ENCODE measurements at places on chromosomes 2 and 18.

GRCh38 chr18:289026-289425, 21.2 kb upstream of the THOC1 start:
- H3K27me3 ChIP-seq = peaks cover 29% of the 10 kb centered on the region
- H3K4me3 ChIP-seq = no peak overlapping the region
- no peaks in the 10 kb centered on the region for H3K36me3 ChIP-seq
- DNase-seq = no peak
- H3K27ac ChIP-seq = no peak overlapping the region

- H3K4me1 ChIP-seq = peaks cover 12% of the 10 kb centered on the region
- peaks cover 3% of the 10 kb centered on the region for H3K27me3 ChIP-seq
- no peak overlapping the region for H3K4me3 ChIP-seq
- DNase-seq = peak; percentile 20
- no peak overlapping the region for H3K27ac ChIP-seq
- no peaks in the 10 kb centered on the region for H3K36me3 ChIP-seq
Measured at GRCh38 chr2:230160112-230160660, 59.6 kb downstream of the SP110 start.

GRCh38 chr2:100606332-100606725, 43.5 kb downstream of the PDCL3 start:
- H3K27me3 ChIP-seq = no peaks in the 10 kb centered on the region
- H3K36me3 ChIP-seq = no peaks in the 10 kb centered on the region
- no peak for DNase-seq
- H3K4me1 ChIP-seq = peaks cover 30% of the 10 kb centered on the region

GRCh38 chr2:26850000-26850431, 2.1 kb downstream of the DPYSL5 start:
- no peaks in the 10 kb centered on the region for H3K36me3 ChIP-seq
- no peak for DNase-seq
- H3K4me3 ChIP-seq = no peak overlapping the region

DNA sequence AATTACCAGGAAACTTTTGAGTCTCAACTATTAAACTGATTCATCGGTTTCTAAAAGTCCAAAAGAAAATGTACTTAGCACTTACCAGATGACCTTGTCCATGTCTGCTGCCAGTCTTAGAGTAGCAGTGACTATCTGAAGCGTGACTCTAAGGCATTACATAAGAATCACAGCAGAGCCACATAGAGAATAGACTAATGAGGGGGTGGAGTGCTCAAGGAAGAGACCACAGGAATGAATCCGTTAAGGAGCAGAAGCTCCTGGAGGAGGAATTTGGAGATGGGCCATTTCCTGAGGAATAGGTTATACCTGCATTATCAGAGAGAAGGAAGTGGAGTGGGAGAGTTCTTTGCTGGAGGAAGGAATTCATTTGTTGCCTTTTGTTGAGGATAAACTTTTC, 116.0 kb downstream of the MAP3K20 start:
- DNase-seq = peak; percentile 46
- H3K27me3 ChIP-seq = 0 out of 2 replicates have a peak, but pooled peaks cover 2% of the 10 kb centered on the region
- peak overlapping the region; percentile 5 for H3K4me3 ChIP-seq
- H3K36me3 ChIP-seq = peaks cover 31% of the 10 kb centered on the region
- peak overlapping the region; percentile 73 for H3K27ac ChIP-seq

GRCh38 chr2:52558265-52558664, 1209.3 kb upstream of the CHAC2 start:
- no peak overlapping the region for H3K27ac ChIP-seq
- H3K4me1 ChIP-seq = no peaks in the 10 kb centered on the region
- H3K27me3 ChIP-seq = no peaks in the 10 kb centered on the region
- H3K36me3 ChIP-seq = no peaks in the 10 kb centered on the region
- no peak for DNase-seq
- no peak overlapping the region for H3K4me3 ChIP-seq

DNA sequence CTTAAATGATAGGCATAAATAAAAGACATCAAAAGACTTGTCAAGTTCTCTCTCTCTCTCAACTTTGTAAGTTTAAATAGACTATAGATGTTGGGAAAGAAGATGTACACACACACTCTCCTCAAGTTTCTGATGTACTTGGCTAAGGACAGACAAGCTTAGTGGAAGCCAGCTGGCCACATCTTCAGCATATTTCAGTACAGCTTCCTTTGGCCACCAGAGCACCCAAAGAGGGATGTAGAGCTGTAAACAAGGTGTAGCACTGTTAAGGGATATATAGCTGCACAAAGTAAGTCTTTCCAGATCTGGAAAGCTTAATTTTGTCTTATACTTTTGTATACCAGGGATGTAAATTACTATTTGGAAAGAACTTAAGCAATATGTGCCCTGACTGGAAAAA, 64.3 kb upstream of the MSTN start:
- peaks cover 4% of the 10 kb centered on the region for H3K27me3 ChIP-seq
- H3K4me3 ChIP-seq = no peak overlapping the region
- H3K36me3 ChIP-seq = no peaks in the 10 kb centered on the region
- H3K4me1 ChIP-seq = no peaks in the 10 kb centered on the region
- no peak for DNase-seq
- no peak overlapping the region for H3K27ac ChIP-seq

GRCh38 chr18:58507880-58508279, 121.0 kb downstream of the ALPK2 start:
- DNase-seq = no peak
- H3K4me3 ChIP-seq = no peak overlapping the region
- H3K4me1 ChIP-seq = no peaks in the 10 kb centered on the region
- no peaks in the 10 kb centered on the region for H3K27me3 ChIP-seq
- H3K27ac ChIP-seq = no peak overlapping the region

DNA sequence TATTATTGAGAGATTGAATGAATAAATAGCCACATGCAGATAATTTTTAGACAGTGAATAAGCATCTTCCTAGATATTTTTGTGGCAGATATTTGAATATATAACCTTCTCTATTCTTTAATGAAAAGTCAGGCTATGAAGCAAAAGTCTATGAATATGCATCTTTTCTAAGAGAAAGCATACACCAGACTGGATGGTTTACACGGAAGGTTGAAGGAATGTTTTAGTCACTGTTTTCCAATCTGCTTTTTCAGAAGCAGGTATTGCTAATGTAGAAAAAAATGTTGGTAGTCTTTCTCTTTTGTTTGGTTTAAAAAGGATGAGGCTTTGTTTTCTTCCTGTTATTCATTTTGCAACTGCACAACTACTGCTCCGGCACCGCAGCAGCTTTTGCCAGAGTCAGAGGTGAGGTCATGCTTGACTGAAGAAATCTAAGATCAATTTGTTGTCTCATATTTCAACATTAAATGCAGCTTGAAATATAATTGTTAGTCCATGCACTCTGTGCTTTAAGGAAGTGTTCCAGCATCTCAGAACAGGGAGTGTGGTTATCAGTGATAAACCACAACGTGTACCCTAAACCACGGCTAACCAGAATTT, 1540.8 kb upstream of the PIK3C3 start:
- no peaks in the 10 kb centered on the region for H3K4me1 ChIP-seq
- H3K4me3 ChIP-seq = no peak overlapping the region
- no peak overlapping the region for H3K27ac ChIP-seq
- H3K36me3 ChIP-seq = no peaks in the 10 kb centered on the region
- no peaks in the 10 kb centered on the region for H3K27me3 ChIP-seq

GRCh38 chr2:99971326-99971900, 171.0 kb downstream of the AFF3 start:
- DNase-seq = no peak
- no peaks in the 10 kb centered on the region for H3K36me3 ChIP-seq
- H3K4me3 ChIP-seq = no peak overlapping the region
- no peak overlapping the region for H3K27ac ChIP-seq
- peaks cover 27% of the 10 kb centered on the region for H3K4me1 ChIP-seq

DNA sequence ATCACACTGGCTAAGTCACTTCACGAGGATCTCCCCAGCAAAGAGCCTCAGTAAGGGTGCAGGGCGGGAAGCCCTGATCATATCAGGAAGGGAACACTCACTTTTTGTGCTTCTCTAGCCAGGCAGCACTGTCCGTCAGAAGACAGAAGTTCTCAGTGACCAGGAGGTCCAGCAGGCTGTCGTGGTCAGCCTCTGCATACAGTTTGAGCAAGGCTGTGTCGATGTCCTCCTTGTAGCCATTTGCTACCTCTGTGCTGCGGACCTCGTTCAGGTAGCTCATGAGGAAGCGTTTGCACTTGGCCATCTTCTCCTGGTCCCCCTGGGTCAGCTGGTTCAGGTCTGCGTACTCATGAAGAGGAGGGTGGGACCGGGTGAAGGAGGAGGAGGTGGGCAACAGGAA, 38.7 kb downstream of the GPR45 start:
- no peaks in the 10 kb centered on the region for H3K27me3 ChIP-seq
- no peaks in the 10 kb centered on the region for H3K36me3 ChIP-seq
- H3K4me1 ChIP-seq = no peaks in the 10 kb centered on the region
- DNase-seq = no peak
- H3K27ac ChIP-seq = no peak overlapping the region

DNA sequence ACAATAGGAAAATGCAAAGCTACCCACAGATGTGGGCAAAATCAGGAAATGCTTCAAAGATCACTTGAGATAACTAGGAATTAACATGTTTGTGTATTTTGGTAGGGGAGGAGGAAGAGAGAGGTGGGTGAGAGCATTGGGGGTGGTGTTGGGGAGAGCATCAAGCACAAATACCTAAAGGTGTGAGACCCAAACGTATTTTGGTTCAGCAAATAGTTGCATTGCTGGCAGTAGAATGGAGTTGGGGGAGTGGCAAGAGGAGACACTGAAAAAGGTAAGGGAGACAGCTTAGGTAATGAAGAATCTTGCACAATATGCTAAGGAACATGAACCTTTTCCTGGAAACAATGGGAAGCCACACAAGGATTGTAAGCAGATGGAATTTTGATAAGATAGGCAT, 1.5 kb upstream of the PELI1 start:
- H3K36me3 ChIP-seq = no peaks in the 10 kb centered on the region
- H3K4me3 ChIP-seq = no peak overlapping the region
- H3K4me1 ChIP-seq = peaks cover 18% of the 10 kb centered on the region
- DNase-seq = no peak
- H3K27ac ChIP-seq = no peak overlapping the region

DNA sequence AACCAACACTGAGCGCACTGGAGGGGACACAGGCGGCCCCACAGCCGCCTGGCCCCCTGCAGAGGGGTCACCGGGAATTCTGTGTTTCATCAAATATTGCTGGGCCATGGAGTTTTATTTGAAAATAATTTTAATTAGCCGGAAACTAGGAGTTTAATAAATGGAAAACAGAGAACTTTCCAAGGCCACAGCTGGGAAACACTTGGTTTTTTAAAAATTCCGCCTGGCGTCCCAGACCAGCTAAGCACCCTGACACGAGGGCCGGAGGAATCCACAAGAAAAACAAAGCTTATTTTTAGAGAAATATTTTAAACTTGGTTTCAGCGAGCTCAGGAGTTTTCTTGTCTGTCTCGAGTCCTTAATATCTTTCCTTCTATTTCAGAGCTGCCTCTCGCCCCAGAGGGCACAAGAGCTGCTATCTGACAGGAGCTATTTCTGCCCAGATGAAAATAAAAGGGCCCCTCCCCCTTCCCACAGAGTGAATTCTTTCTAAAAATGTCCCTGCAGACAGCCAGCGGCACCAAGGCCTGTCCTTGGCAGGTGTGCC, 8.2 kb downstream of the ZFP36L2 start:
- H3K27ac ChIP-seq = peak overlapping the region; percentile 97
- peaks cover 55% of the 10 kb centered on the region for H3K4me1 ChIP-seq
- peaks cover 8% of the 10 kb centered on the region for H3K36me3 ChIP-seq
- no peak for DNase-seq
- H3K4me3 ChIP-seq = peak overlapping the region; percentile 90

- H3K4me1 ChIP-seq = no peaks in the 10 kb centered on the region
- peaks cover 27% of the 10 kb centered on the region for H3K27me3 ChIP-seq
Measured at GRCh38 chr2:205913668-205914067, 172.3 kb downstream of the INO80D start.

- peaks cover 18% of the 10 kb centered on the region for H3K4me1 ChIP-seq
- peak overlapping the region; percentile 83 for H3K4me3 ChIP-seq
- peaks cover 11% of the 10 kb centered on the region for H3K27me3 ChIP-seq
- no peaks in the 10 kb centered on the region for H3K36me3 ChIP-seq
Measured at GRCh38 chr2:9770308-9771100, 72.8 kb upstream of the TAF1B start.

DNA sequence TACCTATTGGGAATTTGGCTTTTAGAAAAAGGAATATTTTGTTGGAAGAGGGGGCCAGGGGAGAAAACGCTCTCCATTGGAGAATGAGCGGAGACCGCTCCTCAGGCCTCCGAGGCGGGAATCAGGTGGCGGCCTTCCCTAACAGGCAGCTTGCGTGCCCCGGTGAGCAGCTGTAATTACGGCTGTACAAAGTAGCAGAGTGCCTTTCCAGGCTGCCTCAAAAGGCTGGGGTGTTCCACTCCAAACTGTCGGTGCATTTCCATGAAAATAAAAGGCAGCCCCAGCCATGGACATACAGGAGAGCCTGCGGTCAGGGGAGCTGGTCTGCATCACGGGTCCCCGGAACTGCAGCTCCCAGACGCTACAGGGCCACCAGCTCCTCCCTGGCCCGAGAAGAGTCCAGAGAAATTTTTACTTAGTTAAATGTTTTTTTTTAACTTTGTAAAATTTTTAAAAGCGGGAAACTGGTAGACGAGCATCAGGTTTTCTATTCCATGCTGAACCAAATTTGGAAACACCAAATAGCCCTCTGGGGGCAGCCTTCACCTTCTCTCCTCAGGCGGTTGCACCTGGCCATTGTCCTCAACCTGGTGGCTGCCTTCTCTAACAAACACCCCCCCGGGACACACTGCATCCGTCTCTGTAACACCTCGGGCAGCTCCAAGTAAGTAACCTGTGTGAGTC, 209.3 kb upstream of the SALL3 start:
- H3K27me3 ChIP-seq = peaks cover 2% of the 10 kb centered on the region
- H3K27ac ChIP-seq = no peak overlapping the region
- no peak overlapping the region for H3K4me3 ChIP-seq
- H3K36me3 ChIP-seq = peaks cover 12% of the 10 kb centered on the region
- no peak for DNase-seq
- H3K4me1 ChIP-seq = no peaks in the 10 kb centered on the region

DNA sequence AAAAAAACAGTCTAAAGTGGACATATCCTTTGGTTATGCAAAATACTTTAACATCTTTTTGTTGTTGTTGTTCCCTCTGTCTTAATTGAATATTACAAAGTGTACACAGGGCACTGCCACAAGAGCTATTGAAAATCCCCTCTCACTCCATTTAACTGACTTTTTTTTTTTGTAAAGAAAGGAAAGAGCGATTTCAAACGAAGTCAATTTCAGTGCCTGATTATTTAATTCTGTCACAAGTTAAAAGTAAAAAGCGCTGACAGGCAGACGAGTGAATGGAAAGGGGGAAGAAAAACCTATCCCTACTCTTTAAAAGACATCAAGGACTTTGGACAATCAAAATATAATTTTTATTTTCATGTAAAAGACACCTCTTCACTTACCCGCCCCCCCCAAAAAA, 1.9 kb downstream of the FIGN start:
- peaks cover 49% of the 10 kb centered on the region for H3K4me1 ChIP-seq
- H3K27me3 ChIP-seq = no peaks in the 10 kb centered on the region
- H3K36me3 ChIP-seq = no peaks in the 10 kb centered on the region
- DNase-seq = no peak
- peak overlapping the region; percentile 39 for H3K27ac ChIP-seq

Data from HFFc6 (cell line).